ENCODE measurements at places on chromosomes 6 and 20. TPM values are rescaled to one million over a fixed set of nuclear protein-coding genes. Genes with fewer than 3 reads are reported as not detected.

TAAR2 gene
- not detected for total RNA-seq

CEP85L gene
- 10.5 TPM for total RNA-seq

BMP2 gene
- 34.2 TPM for total RNA-seq

DAAM2 gene
- 0.10 TPM for total RNA-seq

OR2B2 gene
- not detected for total RNA-seq

C6orf58 gene
- 0.38 TPM for total RNA-seq

ISM1 gene
- total RNA-seq, result not detected

DACT2 gene
- total RNA-seq, result not detected

TMEM74B gene
- total RNA-seq, result 1.1 TPM

PDYN gene
- total RNA-seq, result not detected
